C1 segment of cervical spinal cord (tissue), 14 donors: ENCODE measurements at places on chromosomes 11 and 22.

- DNase-seq = no peak
Observed at GRCh38 chr22:33807470-33807869, 112.8 kb downstream of the LARGE1 start.

DNA sequence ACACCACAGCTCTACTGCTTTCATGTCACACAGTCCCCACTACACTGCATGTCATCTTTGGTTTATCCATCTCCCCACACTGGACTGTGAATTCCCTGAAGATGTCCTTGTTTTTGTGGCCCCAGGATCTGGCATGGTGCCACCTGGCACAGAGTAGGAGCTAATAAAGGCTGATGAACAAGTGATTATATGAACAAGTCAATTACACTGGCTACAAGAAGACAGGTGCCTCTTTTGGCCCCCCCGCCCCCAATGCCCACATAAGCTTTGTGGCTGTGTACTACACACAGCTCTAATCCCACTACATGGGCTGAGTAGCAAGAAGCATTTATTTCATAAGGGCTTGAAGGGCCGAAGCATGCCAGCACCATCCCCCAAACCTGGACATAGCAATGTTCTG lies 24.7 kb downstream of the PLEKHA7 start:
- no peak for DNase-seq

DNA sequence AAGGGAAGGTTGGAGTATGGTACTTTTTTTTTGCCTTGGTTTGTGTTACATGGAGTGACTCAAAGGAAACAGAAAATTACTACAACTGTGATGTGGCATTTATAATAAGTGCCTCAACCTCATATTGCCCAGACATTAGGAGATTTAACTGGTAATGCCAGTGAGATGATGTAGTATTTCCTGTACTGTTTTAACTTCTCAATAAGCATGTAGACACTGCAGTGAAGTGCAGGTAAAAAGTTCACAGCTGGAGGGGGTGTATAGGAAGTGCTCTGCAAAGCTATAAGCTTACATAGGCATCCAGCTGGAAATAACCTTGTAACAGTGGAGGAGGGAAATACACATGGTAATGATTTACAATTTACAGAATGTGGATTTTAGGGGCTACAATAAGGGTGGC lies 138.2 kb upstream of the MTMR2 start:
- DNase-seq = no peak

- DNase-seq = no peak
Observed at GRCh38 chr11:113199866-113200265, 114.5 kb upstream of the TTC12 start.

DNA sequence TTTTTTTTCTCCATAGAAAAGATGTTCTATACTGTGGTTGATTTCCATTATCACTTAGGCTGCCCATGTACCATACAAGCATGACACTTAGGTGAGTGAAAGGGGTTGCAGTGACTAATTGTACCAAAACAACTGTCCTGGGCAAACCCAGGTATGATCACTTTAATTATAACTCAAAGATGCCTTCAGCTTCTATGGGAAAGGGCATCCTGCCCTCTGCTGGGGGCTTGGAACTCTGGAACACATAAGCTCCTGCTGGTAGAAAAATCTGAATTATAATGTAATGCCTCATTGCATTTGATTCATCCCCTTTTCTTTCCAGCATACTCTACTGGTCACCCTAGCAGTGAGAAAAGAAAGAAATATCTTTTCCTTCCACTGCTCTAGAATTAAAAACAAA lies 206.3 kb downstream of the DDX10 start:
- peak; percentile 0 for DNase-seq

DNA sequence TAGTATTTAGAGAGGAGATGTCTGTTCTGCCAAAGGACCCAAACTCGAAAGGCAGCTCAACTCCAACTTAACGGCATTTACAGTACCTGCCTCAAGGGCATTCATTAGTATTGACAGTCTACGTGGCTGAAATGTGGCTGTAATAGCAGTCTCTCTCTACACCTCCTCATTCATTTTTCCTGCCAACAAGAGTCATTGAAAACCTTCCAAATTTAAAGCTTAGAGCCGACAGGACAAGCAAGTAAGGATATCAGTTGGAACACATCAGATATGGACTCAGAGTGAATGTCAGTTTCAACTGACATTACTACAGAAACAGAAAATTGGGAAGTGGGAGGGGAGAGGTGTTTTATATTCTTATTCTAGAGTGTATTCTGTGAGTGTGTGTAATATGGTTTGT lies 253.1 kb downstream of the CADM1 start:
- no peak for DNase-seq

DNA sequence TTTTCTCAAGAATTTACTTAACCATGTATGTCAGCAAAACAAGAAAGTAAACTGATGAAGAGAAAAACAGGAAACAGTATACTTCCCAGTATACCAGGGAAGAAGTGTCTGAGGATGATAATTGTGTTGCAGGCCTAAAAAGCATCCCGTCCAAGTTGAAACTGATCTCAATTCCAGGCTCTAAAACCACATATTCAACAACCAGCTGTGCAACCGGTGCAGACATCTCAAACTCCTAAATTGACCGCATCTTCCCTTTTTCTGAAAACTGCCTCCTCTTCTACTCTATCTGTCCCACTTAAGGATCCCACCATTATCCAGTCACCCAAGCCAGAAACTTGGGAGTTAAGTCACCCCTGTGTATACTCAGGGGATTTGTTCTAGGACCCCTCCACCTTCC lies 47.2 kb downstream of the CCDC83 start:
- DNase-seq = no peak

DNA sequence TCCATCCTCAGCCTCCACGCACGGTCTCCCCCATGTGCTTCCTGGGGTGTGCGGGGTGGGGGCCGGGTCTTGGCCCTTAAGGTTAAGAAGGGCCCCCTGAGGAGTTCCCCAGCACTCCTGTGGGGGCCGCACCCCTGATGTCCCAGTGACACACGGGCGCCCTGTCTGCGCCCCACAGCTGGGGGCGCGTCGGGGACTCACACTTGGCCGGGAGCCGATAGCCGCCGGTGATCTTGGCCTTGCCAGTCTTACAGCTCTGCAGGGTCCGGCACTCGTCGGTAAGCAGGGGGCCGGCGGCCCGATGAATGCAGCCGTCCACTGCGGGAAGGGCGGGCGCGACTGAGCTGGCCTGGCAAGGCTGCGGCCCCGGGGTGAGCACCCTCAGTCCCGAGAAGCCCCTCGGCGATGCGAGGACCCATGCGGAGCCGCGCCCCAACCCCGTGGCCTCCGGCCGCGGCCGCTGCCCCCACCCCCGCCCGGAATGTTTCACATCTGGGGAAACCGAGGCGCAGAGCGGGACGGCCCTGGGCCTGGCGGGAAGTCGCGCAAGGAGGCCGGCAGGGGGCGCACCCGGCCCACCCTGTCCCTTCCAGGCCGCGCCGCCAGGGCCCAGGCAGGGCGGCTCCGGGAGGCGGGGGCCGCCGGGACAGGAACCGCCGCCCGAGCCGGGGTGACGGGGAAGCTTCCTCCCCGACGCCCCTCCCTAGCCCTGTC lies 13.9 kb downstream of the OTUB1 start:
- peak; percentile 32 for DNase-seq

DNA sequence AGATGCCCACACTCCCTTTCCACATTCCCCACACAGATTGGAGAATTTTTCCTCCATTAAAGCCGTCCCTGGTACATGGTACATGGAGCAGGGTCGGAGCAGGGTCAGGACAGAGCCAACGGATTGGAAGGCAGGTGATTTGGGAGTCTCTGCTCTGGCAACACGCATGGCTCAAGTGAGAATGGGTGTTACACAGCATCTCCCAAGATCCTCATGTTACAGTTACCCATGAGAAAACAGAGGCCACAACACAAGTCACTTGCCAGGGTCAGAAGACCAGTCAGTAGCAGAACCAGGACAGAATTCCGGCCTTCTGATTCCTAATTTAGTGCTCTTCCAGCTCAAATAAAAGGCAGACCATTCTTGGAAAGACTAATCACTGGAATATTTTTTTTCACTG lies 7.7 kb upstream of the F2 start:
- no peak for DNase-seq

DNA sequence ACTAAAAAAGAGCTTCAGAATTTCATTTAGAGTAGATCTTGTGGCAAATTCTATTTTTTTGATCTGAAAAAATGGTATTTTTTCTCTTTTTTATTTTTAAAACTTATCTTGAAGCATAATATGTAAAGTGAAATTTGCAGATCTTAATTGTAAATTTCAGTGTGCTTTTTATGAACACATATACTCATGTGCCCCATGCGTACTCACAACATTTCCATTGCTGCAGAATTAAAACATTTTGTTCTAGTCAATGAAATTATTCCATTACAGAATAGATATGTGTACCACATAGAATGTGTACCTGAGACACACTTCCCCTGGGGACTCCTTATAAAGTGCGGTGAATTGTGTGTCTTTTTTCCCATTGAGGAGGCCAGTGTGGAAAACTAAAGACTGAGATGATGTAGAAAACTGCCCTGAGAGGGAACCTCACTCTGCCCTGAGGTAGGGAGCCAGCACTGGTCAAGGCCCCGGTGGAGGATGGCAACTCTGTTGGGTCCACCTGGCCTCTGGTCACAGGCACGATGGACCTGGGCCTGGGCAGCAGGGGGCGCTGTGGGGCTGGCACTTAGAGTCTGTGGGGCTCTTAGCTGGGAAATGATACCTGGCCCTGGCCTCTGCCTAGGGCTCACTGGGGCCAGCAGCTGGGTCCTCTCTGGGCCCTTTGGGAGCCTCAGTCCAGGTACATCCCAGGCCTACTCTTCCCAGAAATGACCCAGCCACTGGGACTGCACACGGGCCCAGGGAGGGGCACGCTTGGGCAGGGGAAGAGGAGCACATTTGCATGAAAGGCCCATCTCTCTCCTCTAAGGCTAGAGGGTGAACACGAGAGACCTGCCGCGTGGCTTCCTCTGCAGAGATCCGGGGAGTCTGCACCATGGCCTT lies 77.9 kb upstream of the TOP3B start:
- peak; percentile 56 for DNase-seq

DNA sequence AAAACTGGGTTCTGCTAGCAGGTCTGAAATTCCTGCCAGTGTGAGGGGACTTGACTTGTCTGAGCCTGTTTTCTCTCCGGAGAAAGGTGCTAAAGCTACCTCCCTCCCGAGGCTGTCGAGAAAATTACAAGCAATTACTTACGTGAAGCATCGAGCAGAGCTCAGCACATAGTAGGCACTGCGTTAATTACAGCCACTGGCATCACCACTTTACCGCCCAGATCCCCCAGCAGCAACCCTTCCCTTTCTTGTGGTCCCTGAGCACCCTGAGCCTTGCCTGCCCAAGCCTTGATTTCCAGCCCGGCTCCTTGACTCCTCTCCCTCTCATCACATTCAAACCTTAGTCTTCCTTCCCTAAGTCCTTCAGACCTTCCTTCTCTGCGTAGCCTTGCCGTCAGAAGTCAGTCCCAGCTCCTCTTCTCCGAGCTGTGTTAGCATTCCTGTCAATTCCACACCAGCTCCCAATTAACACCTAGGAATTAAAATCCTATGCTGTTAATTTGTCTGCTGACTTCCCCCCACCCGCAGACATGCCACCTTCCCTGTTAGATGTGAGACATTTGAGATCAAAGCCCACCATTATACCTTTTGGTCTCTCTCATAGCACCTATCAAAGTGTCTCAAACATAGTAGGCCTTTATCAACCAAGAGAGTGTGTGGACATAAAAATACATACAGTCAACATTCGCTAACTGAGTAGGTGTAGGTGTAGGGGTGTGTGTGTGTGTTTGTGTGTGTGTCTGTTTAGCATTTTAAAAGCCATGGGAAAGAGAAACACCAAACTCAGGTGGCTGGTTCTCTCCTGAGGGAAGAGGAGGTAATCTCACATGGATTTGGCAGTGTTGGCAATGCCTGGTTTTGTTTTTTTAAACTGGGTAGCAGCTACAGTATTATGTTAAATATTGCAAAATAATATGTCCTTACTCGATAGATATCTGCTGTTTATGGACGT lies 2.8 kb upstream of the KCNJ5 start:
- no peak for DNase-seq

GRCh38 chr11:67406969-67407687 lies 3.2 kb downstream of the TBC1D10C start:
- peak; percentile 61 for DNase-seq

GRCh38 chr11:119739975-119740374 lies 11.0 kb upstream of the NECTIN1 start:
- DNase-seq = no peak

DNA sequence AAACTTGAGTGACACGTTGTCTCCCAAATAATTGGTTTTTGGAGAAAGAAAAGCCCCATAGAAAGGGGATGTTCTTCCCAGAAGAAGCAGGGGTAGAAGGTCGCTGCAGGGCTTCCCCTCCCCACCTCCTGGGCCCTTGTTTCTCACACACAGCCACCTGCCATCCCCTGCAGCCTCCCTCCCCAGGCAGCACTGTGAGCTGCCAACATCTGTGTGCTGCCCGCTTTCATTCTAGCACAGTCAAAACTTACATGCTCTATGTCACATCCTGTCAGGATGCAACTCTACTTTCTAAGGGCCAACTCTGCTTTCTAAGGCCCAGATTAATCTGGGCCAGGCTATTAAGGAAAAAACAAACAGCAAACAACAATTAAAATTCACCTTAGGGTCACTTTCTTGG lies 309.4 kb upstream of the ZC3H12C start:
- DNase-seq = no peak

DNA sequence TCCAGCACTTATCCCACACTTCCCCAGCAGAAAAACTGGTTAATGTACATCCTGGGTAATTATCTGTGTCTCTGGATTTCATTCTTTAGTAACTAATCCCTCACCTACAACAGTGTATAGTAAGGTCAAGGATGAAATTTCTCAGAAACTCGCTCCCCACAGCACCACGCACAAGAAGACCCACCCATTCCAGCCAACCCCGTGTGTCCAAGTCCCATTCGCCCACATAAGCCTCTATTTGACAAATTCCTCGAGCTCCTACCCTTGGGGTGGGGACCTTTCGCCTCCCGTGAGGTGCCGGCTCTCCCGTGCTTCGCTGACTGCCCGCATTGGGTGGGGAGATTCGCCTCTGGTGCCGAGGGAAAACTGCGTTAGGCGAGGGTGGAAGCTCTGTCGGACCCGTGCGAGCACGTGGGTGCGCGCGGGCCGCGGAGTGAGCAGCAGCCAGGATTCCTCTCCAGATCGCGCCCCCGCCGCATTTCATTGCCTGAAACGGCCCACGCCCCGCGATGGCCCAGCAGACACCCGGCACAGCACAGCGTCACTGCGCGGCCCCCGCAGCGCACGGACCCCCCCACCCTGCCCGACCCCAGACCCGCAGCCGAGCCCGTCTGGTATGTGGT lies 866 bp downstream of the EXPH5 start:
- DNase-seq = no peak

GRCh38 chr22:42758931-42759629 lies 38.4 kb upstream of the A4GALT start:
- no peak for DNase-seq

- no peak for DNase-seq
Observed at GRCh38 chr11:45606514-45607281, 58.7 kb downstream of the CHST1 start.

DNA sequence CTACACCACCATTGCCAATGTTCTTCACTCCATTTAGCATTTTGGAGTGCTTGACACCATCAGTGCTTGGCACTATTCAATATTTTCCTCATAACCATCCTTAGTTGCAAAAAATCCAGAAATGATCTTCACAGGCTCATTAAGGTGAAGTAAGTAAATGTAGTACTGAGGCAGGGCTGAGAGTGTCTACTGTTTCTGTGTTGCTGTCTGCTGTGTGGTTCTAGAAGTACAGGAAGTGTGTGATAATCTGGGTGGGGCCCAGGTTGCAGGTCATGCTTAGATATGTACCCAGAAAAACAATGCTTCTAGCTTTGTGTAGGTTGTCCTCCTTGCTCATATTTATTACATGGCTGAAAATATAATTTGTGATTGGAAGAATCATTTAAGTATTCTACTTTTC lies 411.8 kb upstream of the CCDC179 start:
- no peak for DNase-seq

GRCh38 chr11:69825037-69825834 lies 6.0 kb upstream of the FGF3 start:
- DNase-seq = no peak

- no peak for DNase-seq
Observed at GRCh38 chr11:63879598-63880402, 37.2 kb downstream of the RCOR2 start.
